Cardiac septum (tissue), 1 donor: ENCODE measurements at places on chromosomes 4 and X.

GRCh38 chr4:3760841-3761240 is 5.3 kb upstream of the ADRA2C start:
- no peak for DNase-seq

GRCh38 chr4:53522334-53522733 is 69.0 kb downstream of the LNX1 start:
- DNase-seq, result no peak

GRCh38 chr4:41360214-41360920 is 103.6 kb downstream of the UCHL1 start:
- peak; percentile 85 for DNase-seq

DNA sequence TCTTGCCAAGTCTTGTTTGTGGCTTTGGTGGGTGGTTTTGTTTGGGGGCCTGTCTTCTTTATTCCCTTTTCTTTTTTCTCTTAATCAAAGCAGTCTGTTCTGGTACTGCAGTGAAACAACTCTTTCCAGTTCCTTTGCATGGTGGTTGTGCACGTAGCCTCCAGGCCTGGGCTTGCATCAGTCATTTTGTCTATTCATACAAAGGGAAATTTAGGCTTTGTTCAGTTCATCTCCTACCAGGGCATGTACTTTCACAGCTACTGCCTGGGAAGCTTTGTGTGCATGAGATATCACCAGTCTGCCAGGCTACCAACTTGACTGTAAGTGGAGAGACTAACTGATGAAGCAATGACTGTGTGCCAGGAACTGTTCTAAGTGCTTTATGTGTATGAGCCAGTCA is 8.5 kb downstream of the TRIM2 start:
- no peak for DNase-seq

- DNase-seq, result no peak
These were observed 156.3 kb downstream of the BCOR start for GRCh38 chrX:39941332-39941920.

DNA sequence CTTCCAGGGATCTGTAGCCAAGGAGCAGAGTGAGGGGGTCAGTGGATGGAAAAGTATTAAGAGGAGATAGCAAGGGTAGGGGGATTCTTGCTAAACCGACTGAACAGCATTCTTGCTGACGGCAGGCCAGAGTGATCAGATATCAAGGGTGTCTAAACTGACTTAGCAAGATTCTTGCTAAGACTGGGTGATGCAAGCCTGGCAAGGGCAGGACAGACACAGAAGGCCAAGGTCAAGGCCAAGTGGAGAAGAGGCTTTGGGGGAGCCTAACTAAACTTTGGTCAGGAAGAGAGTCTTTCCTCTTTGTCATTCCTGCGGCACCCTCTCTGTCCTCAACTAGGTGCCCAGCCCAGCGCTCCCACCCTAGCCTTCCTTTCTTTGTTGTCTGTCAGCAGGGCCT is 799 bp downstream of the XPNPEP2 start:
- peak; percentile 24 for DNase-seq

GRCh38 chr4:16588651-16589050 is 309.8 kb downstream of the LDB2 start:
- DNase-seq, result no peak
